ENCODE measurements at places on chromosomes 5 and 9.
A peak's percentile ranks its signal among the peaks of the same experiment; 100 is the strongest.

DNA sequence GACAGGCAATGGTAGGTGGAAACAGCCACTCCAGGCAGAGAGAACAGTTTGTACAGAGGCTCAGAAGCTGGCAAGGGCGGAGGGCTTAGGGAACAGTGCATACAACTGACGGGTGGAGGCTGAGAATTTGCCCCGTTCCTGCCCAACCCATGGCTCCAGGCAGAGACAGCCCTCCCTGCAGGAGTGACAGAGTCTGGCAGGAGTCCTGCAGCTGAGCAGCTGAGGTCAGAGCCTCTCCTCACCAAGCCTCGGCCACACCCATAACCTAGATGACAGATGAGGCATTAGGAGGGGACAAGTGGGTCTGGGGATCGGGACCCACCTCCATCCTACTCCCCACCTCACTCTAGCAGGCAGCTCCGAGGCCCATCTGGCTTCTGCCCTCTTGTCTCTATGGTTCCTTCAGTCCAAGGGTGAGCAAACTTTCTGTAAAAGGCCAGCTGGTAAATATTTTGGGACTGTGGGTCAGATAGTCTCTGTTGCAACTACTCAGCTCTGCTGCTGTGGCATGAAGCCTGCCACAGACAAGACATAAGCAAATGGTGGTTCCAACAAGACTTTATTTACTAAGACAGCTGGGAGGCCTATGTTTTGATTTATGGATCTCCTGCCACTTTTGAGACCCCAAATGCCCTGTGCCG lies 83.7 kb downstream of the SH3TC2 start:
- no peak for DNase-seq

DNA sequence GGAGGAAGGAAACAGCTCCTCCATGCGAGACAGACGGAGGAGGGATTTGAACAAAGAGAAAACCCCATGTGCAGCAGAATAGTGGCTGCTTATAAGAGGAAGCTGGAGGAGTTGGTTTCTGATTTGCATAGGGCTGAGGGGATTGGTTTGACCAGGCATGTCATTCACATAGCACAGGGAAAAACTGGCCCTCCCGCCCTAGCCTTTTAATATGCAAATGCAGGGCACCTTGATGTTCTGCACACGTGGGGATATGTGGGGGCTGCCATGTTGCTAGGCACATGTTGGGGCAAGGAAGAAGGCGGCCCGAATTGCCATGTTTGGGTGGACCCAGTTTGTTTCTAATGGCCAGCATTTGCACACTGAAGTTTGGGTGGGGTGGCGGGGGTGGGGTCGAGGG lies 42.2 kb downstream of the OSMR start:
- peak; percentile 51 for DNase-seq

- no peak for DNase-seq
Observed at GRCh38 chr9:16434526-16434925, 435.9 kb downstream of the BNC2 start.

DNA sequence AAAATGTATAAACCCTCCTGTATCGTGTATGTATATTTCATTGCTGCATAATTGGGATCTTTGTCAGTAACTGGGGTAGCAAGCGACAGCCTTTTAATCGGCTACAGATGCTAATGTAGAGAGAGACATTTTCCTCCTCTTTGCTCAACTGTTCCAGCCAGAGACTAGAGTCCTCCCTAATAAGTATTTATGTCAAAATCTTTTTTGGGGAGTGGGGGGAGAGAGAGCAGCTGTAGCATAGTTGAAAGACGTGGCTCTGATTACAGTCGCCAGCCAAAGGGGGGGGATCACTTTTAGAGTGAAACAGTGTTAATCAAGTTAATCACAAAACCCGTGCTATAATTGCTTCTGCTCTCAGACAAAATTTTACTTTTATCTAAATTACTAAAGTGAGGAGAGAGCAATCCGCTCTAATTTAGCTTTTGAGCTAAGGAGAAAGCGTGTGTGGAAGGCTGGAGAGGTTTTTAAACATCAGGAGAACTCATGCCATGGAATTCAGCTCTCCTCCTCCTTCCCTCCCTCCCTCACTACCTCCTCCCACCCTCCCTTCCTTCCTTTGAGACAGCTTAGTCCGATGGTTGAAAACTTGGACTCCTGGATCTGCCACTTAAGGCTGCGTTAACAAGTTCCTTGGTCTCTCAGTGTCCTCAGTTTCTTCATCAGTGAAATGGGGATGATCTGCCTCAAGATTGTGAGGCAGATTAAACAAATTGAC lies 87.3 kb upstream of the ZNF618 start:
- no peak for DNase-seq

DNA sequence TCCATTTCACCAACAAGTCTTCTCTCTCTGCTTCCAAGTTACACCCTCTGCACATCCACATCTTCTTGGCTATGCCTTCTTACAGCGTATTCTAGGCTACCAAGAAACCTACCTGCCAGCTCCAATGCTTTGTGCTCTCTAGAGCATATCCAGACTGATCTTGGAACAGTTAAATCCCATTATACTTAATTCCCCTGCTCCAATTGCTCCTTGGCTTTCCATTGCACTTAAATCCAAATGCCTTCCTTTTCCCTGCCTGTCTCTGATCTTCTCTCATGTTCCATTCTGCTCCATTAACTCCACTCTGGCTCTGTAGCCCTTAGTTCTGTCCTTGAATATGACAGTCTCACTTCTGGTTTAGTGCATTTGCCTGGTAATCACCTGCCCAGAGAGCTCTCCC lies 322.4 kb downstream of the LRRC70 start:
- DNase-seq = no peak

GRCh38 chr9:103713631-103714030 lies 380.5 kb upstream of the SMC2 start:
- DNase-seq = no peak

Data from NCI-H1048 (cell line).